B cell (primary cell): ENCODE measurements at places on chromosomes 6 and 20. TPM values are rescaled to one million over a fixed set of nuclear protein-coding genes. Genes with fewer than 3 reads are reported as not detected.
A peak's percentile ranks its signal among the peaks of the same experiment; 100 is the strongest.

BPIFB4 gene
- total RNA-seq = not detected in 2 replicates

DNA sequence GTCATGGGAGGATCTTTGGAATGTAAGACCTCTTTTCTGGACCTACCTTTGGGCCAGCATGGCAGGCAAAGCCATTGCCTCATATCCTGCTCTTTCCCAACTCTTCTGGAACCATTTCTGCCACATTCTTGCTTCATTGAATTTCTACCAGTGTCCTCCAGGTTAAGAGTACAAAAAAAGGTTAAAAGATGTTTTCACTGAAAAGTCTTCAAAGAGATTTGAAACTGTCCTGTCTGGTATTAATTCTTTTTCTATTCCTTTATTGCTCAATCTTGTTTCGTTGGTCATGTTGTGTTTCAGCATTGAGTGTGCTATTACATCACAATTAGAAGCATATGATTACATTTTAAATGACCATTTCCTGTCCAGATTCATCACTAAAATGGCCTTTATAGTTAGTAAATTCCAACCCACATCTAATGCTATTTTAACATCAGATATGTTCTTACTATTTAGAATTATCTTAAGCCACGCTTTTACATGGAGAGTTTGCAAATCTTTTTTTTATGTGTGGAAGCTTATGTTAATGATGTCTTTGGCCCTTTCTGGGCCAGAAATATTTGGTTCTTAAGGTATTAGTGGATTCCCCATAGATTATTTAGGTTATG, 450.9 kb downstream of the GJA1 start:
- DNase-seq = no peak

DNA sequence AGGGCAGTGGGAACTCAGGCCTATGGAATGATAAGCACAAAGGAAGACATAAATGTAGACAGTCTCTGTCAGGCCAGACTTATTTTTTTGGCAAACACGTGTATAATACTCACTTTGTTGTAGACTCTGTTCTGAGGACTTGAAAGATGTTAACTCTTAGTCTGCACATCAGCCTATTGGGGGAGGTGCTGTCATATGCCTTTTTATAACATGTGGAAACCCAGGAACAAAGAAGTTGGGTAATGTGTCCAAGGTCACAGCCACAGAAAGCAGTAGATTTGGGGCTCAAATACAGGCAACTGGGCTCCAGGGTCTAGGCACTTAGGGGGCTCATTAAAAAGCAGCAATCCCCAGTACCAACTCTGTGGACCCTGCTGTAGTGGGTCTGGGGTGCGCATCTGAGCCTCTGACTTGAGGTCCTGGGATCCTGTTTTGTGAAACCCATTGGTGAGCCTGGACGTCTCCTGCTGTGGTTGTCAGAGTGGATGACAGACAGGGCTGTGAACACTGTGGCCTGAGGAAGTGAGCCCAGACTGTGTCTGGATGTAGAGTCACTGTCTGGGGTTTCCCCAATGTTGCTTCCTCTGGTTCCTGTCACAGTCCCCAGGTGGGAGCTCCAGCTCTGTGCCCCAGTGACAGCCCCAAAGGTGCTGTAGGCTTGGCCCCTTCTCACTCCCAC, 50.0 kb downstream of the CDH26 start:
- DNase-seq = no peak

- peak; percentile 49 for DNase-seq
Observed at GRCh38 chr6:128327890-128328289, 192.5 kb downstream of the PTPRK start.

HFE gene
- total RNA-seq = 6.3 and 6.5 TPM in 2 replicates

DNA sequence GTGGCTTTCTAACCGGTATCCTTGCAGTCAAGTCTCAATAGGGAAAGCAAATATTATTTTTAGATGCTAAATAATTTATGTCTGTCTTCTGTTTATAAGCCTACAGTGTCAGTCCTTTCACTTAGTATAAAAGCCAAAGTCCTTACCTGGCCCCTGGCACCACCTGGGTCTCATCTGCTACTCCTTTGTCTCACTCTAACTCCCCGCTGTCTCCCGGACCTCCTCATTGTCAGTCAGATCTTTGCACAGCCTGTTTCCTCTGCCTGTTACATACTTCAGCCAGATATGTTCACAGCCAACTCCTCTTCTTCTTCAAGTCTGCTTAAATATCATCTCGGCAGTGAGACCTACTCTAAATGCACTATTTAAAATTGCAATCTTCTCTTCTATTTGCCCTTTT, 84.2 kb downstream of the THEMIS start:
- DNase-seq = no peak

DNA sequence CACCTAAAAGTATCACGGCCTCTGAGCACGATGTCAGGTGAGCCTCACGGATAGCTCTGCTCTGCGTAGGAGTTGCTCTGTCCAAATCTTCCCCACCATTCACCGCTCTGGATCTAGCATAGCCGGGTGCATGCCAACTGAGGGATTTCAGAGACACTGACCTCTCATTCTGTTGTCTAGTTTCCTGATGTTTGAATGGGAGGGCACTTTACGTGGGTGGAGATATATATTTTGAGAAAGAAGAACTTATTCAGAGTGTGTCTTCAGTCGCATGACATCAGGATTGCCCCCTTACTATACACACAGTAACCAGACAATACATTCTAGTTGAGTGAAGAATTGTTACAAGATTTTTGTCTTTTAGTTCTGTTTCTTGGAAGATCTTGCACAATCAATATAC, 96.5 kb upstream of the CITED2 start:
- DNase-seq = no peak

DACT2 gene
- total RNA-seq = not detected in 2 replicates

- DNase-seq = no peak
Observed at GRCh38 chr6:169981969-169982368, 230.5 kb downstream of the ERMARD start.

GRCh38 chr6:6717953-6718352, 129.4 kb downstream of the LY86 start:
- no peak for DNase-seq

SUMO4 gene
- total RNA-seq = 9.5 and 11.5 TPM in 2 replicates

DNA sequence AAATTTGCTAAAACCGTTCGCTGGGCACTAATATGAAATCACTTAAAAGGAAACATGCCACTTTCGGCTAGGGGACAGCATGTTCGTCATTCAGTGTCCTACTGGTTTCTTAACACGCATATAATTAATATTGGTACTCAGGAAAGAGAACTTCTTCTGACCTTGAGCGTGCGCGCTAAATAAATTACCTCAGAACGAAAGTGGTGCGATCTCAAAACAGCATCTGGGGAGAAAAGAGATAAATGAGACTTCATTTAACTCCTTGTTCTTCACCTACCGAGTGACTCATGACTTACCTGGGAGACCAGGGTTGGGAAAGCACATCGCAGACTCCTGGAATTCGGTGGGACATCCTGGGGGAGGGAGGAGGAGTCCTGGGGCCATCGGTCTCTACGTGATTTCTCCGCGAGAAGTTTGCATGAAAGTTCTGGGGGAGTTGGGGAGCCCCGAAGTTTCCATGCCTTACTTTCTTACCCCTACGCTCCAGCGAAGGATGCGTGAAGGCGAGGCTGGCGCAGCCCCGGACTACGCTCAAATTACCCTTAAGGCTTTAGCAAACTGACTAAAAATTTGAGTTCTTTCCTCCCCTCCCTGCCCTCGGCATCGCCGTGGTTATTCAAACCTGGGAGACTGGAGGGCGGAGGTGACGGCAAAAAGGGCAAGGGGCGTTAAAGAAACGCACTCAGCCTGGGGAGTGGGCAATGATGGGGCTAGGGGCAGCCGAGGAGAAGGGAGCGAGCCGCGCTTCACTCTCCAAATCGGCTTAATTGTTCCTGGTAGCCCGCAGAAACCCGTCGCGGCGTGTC, 1.1 kb upstream of the BEND6 start:
- peak; percentile 16 for DNase-seq

DNA sequence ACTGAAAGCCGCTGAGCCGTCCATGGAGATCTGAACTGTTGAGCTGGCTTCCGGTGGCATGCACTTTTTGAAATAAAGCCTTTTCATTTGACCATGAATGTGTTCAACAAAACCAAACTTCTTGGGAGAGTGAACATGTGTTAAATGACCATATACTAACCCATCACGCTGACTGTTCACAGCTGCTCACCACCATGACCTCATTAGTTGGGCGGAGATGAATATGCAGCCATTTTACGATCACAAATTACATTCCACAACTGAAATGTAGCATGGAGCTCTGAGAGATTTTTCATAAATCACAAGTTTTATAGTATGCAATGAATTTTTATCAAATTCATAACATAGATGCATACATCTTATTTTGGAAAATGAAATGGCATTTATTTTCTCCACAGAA, 4.2 kb downstream of the RAMACL start:
- DNase-seq = no peak

DNA sequence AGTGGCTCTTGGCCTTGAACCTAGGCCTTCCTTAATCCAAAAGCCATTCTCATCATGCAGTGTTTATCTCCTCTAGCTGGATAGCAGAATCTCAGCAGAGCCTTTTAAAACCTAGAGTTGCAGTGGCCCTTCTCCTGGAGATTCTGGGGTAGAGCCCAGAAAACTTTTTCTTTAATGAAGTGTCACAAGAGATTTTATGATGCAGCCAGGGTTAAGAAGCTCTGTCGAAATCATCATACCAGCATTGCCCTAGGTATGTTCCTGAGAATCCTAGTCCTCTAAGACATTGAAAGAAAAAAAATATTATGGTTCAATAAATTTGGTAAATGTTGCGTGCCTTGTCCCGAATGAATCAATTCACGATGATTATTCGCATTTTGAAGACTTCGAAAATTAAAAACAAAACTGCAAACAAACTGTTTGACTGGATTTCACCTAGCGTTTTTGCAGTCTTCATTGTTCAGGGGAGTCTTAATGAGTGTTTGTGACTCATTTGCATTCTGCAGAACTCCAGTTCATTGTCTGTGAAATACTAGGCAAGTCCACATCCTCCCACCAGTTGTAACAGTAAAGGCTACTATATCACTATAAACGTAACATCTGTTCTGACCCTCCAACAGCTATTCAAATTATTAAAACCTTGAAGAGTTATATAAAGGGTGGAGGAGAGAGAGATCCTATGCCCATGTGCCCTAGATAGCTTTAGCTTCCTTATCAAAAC, 198.6 kb downstream of the UST start:
- DNase-seq = no peak

DNA sequence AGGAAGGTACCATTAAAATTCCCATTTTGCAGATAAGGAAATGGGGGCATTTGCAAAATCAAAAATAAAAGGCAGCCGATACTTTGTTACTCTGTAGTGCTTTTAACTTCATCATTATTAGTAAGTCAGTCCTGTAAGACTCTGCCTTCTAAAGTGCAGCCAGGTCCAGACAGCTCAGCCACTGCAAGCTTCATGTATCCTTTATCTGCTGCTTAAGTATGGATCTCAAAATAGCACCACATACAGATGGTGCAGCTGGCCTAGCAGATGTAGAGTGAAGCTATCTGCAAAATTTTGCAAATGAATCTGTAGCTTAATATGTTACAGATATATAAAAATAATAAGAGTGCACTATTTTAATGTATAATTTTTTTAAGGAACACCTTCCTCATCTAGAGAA, 53.4 kb downstream of the NUS1 start:
- no peak for DNase-seq

DNA sequence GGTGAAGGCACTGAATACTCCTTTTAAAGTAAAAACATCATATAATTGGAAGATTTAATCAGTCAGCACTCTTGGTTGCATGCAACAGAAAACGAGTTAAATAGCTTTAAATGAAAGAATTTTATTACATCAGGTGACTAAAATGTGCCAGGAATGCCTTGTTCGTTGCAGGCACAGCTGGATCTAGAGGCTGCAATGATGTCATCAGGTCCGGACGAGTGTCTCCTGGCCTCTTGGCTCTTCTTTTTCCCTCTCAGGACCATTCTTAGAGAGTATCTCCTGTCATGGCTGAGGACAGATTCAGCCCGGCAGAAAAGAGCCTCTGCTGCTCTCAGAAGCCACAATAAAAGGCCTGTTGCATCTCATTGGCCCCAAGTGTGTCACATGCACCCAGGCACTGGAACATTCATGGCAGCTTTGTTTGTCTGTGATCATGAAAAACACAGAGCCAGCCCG, 510.7 kb upstream of the SULF2 start:
- no peak for DNase-seq

TRIM31 gene
- not detected in 2 replicates for total RNA-seq

PRL gene
- total RNA-seq = not detected in 2 replicates

DNA sequence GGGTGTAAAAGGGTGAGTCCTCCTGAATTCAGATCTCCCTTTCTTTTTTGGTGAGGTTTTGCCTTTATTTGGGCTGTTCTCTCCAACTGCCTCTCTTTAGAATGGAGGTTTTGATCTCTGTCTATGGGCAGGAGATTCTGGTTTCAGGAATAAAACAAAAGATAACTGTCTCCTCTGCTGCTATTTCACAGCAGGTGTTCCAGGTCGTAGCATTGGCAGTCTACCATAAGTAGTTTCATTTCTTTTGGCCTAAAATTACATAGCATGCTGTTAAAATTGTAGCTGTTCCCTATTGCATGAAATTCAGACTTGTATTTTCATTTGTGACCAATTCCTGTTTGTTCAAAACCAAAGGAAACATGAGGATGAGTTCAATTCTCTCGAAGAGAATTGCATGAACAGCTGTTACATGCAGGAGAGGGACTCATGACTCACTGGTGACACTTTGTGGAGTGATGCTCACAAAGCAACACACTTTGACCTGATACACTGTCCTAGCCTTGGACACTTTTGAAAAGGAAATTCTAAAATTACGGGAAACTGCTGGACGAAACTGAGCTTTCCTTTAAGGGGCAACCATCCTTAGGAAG, 76.8 kb upstream of the SIRPG start:
- DNase-seq = no peak

DNA sequence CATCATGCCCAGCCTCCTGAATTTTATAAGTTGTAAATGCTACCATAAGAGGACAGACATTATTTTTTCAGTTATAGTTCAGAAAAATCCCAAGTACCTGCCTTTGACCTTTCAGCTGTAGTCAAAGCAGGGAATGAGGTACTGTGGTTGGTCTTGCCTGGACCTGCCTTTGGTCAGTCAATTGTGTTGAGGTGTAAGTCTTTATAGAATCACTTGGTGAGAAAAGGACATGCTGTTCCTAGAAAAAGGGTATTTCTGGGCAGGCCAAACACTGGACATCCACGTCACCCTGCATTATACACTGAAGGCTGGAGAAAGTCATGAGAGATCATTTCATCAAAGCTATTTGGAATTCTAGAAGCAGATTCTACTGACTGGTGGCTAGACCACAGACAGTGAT, 40.3 kb downstream of the PEX7 start:
- DNase-seq = no peak

GRCh38 chr6:28537065-28537464, 11.4 kb downstream of the GPX5 start:
- DNase-seq = no peak

RSPO3 gene
- not detected in 2 replicates for total RNA-seq

DLGAP4 gene
- total RNA-seq = 63.6 and 68.8 TPM in 2 replicates

CASS4 gene
- total RNA-seq = 0.42 and 0.53 TPM in 2 replicates

- no peak for DNase-seq
Observed at GRCh38 chr6:166008441-166009369, 158.9 kb downstream of the TBXT start.
